ENCODE measurements at places on chromosomes 3 and 15.

DNA sequence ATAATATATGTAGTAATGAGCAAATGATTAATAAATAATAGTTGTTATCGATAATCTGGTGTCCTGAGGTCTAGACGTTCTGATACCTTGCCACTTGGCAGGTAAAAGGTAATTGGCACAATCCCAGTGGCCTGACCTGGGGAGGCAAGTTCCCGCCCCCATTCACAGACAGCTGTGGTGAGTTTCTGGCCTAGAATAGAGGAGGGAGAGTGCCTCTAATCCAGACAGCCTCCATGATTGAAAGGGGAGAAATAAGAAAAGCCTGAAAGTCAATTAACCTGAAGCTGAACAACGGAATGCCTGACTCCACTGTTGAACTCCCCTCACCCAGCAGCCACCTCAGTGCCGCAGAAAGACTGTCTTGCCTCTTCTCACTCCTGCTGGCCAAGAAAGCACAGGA is 38.1 kb upstream of the SV2B start:
- no peak for DNase-seq

DNA sequence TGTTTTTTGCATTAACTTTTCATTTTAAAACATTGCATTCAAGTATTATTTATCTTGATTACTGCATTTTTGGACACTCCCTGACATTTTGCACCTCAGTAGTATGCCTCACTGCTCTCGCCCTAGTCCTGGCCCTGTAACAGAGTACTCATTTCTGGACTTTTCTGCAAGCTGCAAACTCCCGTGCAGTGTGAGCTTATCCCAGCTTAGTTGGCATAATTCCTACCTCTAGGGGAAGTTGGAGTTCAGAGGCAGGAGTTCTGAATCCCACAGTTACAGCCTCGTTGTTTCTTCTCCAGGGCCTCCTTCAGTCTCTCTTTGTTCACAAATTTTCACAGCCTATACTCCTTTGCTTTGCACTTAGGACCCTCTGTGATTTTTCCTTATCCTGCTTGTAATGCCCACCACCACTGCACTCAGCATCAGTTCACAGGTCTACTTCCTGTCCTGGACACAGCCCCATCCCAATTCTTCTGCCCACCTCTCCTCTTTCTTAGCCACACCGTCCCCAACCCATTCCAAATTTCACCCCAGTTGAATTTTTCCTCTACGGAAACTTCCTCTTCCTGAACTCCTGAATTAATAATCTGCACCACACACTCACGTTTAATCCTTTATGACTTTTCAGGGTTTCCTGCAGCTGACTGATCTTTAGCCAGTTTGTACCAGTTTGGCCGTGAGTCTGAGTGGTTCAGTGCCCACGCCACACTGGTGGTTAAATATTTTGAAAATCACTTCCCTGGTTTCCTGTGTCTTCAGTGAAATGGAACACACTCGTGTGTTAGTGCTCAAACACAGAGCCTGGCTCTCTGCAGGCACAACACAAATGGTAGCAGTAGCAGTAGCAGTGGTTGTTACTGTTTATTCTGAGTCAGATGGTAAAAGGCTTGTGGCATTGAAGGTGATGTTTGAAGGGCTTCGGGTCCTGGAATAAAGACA is 6.3 kb upstream of the CTSH start:
- DNase-seq, result no peak

- DNase-seq, result no peak
These were observed 380.4 kb downstream of the ROBO2 start for GRCh38 chr3:77420336-77420735.

- DNase-seq, result no peak
These were observed 505 bp upstream of the WNT5A start for GRCh38 chr3:55487381-55488241.

DNA sequence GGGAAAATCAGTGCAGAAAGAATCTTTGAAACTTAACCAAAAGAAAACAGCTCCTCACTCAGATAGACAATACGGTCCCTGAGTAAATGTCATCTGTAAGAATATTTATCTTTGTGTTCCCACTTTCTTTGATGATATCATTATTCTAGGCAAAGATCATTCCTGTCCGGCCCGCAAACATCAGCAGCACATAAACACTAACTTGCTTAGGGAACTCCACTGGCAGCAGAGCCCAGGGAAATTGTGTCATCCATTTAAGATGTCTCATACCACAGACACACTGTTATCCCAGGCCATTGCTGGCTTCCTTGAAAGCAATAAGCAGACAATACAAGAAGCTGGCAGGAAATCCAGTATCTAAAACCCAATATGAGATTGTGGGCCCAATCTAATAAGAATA is 20.1 kb upstream of the CD96 start:
- no peak for DNase-seq
